HL-60 (cell line): ENCODE measurements at places on chromosomes 7 and 10.

- DNase-seq = no peak
Observed at GRCh38 chr10:21501731-21502347, 23.6 kb downstream of the SKIDA1 start.

- DNase-seq = no peak
Observed at GRCh38 chr7:146700015-146700560, 583.5 kb downstream of the CNTNAP2 start.

GRCh38 chr7:106768324-106768751 lies 96.7 kb upstream of the PIK3CG start:
- DNase-seq = no peak

- DNase-seq = no peak
Observed at GRCh38 chr7:6200971-6201370, 71.5 kb downstream of the CYTH3 start.

- peak; percentile 95 for DNase-seq
Observed at GRCh38 chr7:102425639-102426267, 7.6 kb upstream of the ORAI2 start.

DNA sequence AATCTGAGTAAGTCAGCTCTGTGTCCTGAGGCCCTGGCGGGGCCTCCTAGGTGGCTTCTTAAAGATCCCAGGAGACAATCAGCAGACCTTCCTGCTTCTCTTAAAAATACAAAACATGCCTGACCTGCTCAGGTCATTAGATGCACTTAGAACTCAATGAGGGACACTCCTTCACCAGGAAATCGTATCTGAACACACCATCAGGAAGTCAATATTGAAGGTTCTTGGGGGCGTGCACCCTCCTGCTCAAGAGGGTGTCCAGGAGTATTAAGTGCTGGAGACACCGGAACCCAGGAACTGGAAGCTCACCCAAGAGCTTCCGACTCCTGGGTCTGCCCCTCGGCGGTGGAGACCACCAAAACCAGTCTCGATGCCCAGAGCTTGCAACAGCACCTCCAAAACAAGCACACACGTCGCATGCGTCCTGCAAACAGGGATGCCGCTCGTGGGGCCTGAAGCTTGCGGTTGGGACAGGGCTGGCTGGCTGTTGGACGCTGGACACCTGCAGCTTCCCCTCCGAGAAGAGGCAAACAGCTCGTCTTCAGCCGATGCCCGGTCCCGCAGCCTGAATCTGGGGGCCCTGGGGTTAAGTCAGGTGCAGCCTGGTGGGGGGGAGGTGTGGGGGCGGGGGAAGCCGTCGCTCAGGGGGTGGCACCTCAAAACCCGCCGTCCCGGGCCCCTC lies 803 bp downstream of the RAPGEF5 start:
- no peak for DNase-seq

GRCh38 chr10:14396411-14397048 lies 65.8 kb upstream of the FRMD4A start:
- DNase-seq = no peak
